ENCODE measurements at places on chromosomes 1 and 21.
A peak's percentile ranks its signal among the peaks of the same experiment; 100 is the strongest.

DNA sequence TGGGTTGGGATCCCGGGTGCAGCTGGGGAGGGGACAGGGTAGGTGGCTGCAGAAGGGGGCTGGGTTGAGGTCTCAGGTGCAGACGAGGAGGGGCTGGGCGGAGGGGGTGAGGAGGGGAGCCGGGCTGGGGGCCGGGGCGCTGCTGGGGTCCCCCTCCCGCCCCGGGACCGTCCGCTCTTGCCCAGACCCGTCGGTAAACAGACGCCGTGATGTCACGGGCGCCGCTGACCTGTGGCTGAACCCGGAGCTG is 22.3 kb downstream of the DHRS3 start:
- DNase-seq = no peak

- DNase-seq = peak; percentile 85
These were observed 735 bp upstream of the BRINP3 start for GRCh38 chr1:190478149-190479049.

GRCh38 chr1:242139442-242139841 is 140.5 kb upstream of the MAP1LC3C start:
- no peak for DNase-seq

- DNase-seq = no peak
These were observed 113.1 kb upstream of the SLC45A1 start for GRCh38 chr1:8204826-8205225.

DNA sequence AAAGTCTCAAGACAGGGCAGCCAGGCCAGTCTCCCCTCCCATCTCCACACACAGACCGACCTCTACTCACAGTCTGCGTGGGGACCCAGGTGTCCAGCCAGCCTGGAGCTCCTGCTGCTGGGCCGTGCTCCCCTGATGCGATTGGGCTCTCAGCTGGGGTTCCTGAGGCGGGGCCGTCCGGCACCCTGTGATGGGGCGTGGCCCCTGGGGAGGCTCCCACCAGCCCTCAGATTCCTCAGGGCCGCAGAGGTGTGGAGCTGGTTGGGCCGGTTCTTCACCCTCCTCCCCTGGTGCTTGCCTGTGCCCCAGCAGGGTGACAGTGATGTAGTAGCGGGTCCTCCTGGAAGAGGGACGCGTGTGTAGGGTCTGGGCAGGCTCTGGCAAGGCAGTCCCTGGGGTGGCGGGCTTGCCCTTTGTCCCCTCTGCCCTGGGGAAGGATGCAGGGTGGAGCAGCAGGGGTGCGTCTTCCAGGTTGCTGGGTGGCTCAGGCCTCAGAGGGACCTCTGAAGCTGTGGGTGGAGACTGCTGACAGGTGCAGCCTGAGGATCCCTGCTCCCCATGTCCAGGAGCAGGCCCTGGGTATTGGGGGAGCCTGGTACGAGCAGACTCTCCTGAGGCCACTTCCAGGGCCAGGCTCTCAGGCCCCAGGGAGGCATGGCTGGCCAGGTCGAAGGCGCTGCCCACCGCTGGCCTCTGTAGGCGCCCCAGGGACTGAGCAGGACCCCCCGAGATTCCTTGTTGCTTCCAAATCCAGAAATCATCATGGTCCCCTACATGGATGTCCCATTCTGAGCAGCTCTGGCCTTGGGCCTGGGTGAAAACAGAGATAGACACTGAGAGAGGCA is at the start of gene CRYBG2:
CRYBG2 (minus strand) TSS at position 155 of the 845 bp plus-strand sequence. CDS start 7,473 bp downstream, outside the sequence.
- no peak for DNase-seq

- no peak for DNase-seq
These were observed 322.2 kb downstream of the LMX1A start for GRCh38 chr1:165034136-165034809.

DNA sequence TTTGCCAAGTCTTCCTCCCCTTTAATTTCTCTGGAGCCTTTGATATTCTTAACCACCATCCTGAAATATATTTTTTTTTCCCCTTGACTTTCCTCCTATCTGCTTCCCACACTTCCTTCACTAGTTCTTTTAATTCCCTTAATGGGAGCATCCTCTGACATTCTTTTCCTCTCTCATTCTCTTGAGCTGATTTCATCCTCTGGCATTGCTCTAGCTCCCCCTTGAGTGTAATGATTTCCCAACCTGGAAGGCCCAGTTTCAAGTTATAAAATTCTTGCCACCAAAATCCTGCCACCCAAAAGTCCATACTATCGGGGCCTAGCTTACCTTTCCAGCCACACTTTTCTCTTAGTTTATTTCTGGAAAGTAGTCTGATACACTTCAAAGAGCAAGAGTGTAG is 39.5 kb upstream of the UBE2U start:
- DNase-seq = peak; percentile 48

GRCh38 chr21:21175798-21176334 is 177.7 kb downstream of the NCAM2 start:
- no peak for DNase-seq

DNA sequence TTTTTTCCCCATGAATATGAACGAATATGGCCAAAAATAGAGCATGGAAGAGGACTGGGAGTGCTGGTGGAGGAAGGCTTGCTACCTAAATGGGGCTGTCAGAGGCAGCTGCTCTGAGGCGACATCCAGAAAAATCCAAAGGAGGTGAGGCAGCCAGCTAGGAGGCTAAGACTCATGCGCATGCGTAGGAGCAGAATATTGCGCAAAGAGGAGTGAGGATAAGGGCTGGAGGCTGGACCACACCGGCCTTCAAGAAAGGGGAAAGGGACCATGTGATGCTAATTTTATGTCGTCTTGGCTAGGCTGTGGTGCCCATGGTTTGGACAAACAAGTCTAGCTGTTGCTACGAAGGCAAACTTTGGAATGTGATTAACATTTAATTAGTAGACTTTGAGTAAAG is 30.5 kb downstream of the HEYL start:
- no peak for DNase-seq

- no peak for DNase-seq
These were observed 548.8 kb upstream of the PKN2 start for GRCh38 chr1:88134983-88135921.

- DNase-seq = no peak
These were observed 111.2 kb upstream of the ADGRL2 start for GRCh38 chr1:81689531-81689941.

- peak; percentile 63 for DNase-seq
These were observed 6.0 kb downstream of the POFUT2 start for GRCh38 chr21:45281411-45282282.

DNA sequence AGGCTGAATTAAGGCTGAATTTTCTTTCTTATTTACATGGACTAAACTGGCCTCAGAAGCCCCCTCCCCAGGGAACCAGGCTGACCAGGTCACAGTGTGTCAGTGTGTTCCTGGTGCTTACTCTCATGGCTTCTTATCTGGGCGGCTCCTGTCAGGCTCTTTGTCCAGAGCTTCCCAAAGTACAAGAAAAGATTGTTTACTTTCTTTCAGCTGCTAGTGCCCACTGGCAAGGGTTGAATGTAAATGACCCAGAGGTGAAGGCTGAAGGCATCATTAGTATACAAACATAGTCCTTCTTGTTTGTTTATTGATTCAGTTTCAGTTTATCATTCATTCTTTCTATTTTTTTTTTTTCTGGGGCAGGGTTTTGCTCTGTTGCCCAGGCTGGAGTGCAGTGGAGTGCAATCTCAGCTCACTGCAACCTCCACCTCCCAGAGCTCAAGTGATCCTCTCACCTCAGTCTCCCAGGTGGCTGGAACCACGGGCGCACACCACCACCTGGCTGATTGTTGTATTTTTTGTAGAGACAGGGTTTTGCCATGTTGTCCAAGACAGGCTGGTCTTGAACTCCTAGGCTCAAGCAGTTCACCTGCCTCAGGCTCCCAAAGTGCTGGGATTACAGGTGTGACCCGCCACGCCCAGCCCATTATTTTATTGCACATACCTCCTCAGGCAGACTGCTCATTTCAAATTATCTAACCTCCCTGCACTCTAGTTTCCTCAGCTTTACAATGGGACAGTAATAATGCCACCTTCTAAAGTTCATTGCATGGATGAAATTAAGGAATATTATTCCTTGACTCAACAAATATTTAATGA is 9.8 kb upstream of the KDM4A start:
- no peak for DNase-seq

DNA sequence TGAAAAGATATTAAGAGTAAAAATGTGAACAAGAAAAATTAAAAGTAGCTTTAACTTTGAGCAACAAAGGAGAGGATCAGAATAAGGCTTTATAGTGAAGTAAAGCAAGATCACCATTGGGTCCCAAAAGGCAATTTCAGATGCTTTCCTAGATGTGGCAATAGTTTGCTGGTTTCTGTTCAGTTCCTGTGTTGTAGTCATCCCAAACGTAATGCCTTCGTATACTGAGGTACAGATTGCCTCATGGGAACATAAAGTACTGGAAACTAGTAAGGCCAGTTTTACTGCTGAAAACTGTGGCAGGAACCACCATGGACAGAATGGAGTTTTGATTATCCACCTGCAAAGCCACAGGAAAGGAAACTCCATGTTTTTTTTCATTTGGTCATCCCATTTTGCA is 283.5 kb upstream of the SGIP1 start:
- no peak for DNase-seq
